ENCODE measurements at places on chromosomes 3 and 15.

GRCh38 chr3:58899953-58900298 lies 149.9 kb downstream of the CFAP20DC start:
- DNase-seq = no peak

- no peak for DNase-seq
These were observed 1032.4 kb downstream of the MCTP2 start for GRCh38 chr15:95263751-95264150.

- DNase-seq = no peak
These were observed 32.1 kb upstream of the TNFAIP8L3 start for GRCh38 chr15:51126842-51127241.

DNA sequence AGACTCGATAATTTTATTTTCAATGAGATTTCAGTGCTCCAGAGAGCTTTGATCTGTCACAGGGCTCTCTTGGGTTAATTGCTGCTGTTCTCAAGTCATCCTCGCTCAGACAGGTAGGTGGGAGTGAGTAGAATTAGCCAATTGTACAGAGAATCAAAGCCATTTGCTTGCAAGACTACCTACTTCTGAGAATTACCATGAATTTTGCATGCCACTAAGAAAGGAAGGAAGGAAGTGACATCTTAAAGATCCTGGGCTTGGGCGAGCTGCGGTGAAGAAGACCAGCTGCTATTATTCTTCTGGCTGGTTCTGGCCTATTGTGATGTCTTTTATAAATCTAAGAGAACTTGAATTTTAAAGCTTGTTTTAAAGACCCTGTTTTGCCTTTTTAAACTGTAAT lies 154.1 kb upstream of the LPP start:
- DNase-seq = no peak

GRCh38 chr3:115246461-115247020 lies 99.5 kb upstream of the ZBTB20 start:
- DNase-seq = no peak

DNA sequence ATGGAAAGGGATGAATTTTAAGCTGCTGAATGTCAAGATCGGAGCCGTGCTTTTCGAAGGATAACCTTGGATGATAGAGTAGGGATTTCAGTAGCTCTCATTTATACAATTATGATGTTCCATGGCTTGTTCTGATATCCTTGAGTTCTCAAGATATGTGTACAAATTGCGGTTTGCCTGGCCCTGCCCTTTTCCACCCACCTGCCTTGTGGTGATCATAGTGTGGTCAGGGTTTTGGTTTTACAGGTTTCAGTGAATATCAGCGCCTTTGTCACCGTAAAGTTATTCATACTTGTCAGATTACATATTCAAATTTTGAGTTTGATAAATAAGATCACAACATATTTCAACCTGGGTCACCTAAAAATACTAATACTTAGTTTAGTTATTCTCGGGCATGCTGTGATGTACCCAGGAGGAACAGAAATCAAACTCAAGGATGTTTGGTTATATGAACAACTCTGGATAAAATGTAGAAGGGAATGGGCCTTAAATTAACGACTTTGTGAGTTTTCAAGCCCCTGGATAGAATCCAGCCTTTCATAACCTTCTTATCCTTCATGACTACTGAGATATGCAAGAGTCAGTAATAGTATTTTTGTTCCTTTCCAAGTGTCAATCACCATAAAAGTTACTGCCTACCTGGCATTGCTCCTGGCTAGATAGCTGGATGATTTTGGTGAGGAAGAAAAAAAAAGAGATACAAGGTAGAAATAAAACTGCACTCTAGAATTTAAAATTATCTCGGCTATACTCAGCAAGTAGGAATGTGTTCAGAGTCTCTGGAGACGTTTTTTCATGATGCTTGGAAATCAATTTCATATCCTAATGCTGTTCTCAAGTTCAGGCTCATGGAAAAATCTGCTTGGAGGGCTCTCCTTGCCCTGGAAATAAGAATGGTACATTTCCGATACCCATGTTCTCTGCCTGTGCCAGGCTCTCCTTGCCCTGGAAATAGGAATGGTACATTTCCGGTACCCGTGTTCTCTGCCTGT lies 209.2 kb upstream of the TPRG1 start:
- no peak for DNase-seq

- no peak for DNase-seq
These were observed 9.1 kb upstream of the SEC11A start for GRCh38 chr15:84725001-84725491.

DNA sequence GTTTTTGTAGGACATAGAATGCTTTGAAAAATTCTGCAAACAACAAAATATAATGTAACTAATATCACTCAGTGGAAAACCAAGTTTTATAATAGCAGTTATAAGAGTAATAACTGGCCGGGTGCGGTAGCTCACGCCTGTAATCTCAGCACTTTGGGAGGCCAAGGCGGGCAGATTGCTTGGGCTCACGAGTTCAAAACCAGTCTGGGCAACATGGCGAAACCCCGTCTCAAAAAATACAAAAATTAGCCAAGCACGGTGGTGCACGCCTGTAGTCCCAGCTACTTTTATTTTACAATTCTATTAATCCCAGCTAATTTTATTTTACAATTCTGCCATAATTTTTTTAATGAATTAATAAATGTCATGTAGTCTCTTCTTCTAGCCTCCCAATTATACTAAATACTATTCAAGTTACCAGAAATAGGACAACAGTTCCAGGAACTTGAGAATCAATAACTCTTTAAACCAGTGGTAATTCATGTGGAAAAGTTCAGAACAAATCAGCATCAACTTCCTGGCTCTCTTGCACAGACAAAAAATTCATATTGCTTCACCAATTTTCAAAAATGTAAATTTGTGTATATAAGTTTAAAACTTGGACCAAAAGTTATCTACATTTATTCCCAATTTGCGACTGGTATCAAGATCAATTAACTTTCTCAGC lies 2.2 kb downstream of the DENND4A start:
- no peak for DNase-seq

- no peak for DNase-seq
These were observed 26.6 kb upstream of the SMAD6 start for GRCh38 chr15:66675446-66675845.

- no peak for DNase-seq
These were observed at the start of gene CX3CR1 for GRCh38 chr3:39279745-39280517. TSS of gene CX3CR1 (minus strand) at chr3:39280036. CDS start at chr3:39266509, 13,527 bp downstream.

GRCh38 chr3:127585813-127586413 lies 4.6 kb downstream of the TPRA1 start:
- no peak for DNase-seq

GRCh38 chr15:101107101-101107500 lies 144.7 kb downstream of the CHSY1 start:
- DNase-seq = no peak

- no peak for DNase-seq
These were observed 8.7 kb downstream of the SEMA3F start for GRCh38 chr3:50163572-50164455.

DNA sequence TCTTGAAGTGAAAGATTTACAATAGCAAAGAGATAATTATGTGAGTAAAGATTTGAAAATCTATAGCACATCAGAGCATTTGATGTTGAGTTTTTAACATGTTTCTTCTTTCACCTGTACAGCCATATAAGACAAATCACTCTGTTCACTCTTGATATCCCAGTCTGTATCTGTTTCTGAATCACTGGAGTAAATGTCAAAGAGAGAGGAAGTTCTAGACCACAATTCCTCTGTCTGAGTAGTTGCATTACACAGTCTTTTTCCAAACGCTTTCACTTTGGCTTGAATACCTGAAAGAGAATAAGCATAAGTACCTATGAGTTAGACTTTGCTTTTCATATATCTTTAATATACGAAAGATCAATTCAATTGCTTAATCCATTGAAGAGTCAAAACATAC lies 9.9 kb downstream of the THAP10 start:
- DNase-seq = no peak

GRCh38 chr3:49761661-49762060 lies 24.7 kb downstream of the IP6K1 start:
- DNase-seq = no peak

Measured in NCI-H2029 (cell line).